ENCODE measurements at places on chromosomes 5 and 9. TPM values are rescaled to one million over a fixed set of nuclear protein-coding genes. Genes with fewer than 3 reads are reported as not detected.

Gene SLC34A3
- total RNA-seq, result not detected

Gene PAEP
- not detected for total RNA-seq

Gene TMEM215
- total RNA-seq, result not detected

Gene TMEM232
- total RNA-seq, result 3.0 TPM

Gene DNAH5
- total RNA-seq, result not detected

Gene TPPP
- total RNA-seq, result 0.04 TPM

Gene ADRA1B
- total RNA-seq, result 0.53 TPM

Gene PIP5KL1
- 1.7 TPM for total RNA-seq

Gene ERAP2
- total RNA-seq, result 80.9 TPM

Gene OR1L4
- total RNA-seq, result not detected

Gene SV2C
- not detected for total RNA-seq

Gene GPR151
- not detected for total RNA-seq

Gene PCDHA4
- total RNA-seq, result not detected

Gene IL3
- total RNA-seq, result not detected

Data from activated B cell treated with CpG ODN at 0.5 μM for 24 hours (primary cell).